ENCODE measurements at places on chromosomes 13 and 19. TPM values are rescaled to one million over a fixed set of nuclear protein-coding genes. Genes with fewer than 3 reads are reported as not detected.

Gene CLEC17A
- total RNA-seq, result not detected

Gene CEACAM3
- not detected for total RNA-seq

Gene ZBTB32
- not detected for total RNA-seq

Gene CTXN1
- 41.1 TPM for total RNA-seq

DNA sequence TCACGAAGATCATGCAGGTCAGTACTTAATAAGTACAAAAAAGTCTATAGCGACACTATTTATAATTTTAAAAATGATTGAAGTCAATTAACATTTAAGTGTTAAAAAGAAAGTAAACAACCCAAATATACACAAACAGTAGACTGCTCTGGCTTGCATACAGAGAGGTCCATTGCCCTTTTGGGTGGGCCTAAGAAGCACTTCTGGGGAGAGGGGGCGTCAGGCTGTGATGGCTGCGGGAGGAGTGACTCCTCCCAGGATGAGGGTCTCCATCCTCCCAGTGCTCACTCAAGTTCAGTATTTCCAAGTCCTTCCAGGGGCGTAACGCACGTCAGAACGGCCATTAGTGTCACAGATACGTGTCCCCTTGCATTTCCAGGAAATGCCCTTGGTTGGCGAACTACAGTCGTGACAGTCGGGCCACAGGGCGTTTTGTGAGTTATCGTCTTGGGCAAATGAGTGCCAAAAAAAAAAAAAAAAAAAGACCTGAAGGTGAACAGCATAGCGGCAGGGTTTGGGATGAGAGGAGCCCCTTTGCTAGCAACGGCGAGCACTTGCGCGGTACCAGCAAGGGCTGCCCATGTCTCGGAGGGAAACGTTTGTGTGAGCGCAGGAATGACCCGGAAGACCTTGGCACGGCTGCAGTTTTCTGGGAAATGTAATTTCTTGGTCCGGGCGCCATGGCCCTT is at the start of gene SCGB2B2:
Gene SCGB2B2 (minus strand): TSS at position 463 of the 689 bp plus-strand sequence. CDS start 82,596 bp downstream, outside the sequence.
- H3K27ac ChIP-seq, result peak within 1 kb of the TSS; percentile 95
- H3K4me1 ChIP-seq, result peaks cover 27% of the 10 kb centered on the region

- no peaks in the 10 kb centered on the region for H3K27me3 ChIP-seq
- no peak overlapping the region for H3K4me3 ChIP-seq
These were observed 88.3 kb downstream of the DHRS12 start for GRCh38 chr13:51715613-51716012.

DNA sequence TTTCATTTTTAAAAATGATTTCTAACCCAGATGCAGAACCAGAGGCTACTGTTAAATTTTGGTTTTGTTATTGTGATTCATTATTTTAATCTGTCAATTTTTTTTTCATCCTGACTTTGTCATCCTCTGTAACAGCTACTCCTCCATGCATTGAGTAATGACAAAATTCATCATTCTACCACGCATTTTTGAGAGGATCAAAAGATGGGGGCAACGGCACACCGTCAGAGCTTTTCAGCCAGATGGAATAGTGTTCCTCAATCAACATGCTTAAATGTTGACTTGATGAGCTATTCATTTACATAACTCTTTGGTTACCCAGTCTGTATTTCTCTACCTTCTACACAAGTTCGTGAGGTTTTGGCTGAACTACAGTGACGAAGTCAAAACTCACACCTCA is 486.3 kb downstream of the EFNB2 start:
- H3K27ac ChIP-seq, result no peak overlapping the region
- no peaks in the 10 kb centered on the region for H3K36me3 ChIP-seq
- H3K27me3 ChIP-seq, result no peaks in the 10 kb centered on the region
- no peak overlapping the region for H3K4me3 ChIP-seq
- no peaks in the 10 kb centered on the region for H3K4me1 ChIP-seq

DNA sequence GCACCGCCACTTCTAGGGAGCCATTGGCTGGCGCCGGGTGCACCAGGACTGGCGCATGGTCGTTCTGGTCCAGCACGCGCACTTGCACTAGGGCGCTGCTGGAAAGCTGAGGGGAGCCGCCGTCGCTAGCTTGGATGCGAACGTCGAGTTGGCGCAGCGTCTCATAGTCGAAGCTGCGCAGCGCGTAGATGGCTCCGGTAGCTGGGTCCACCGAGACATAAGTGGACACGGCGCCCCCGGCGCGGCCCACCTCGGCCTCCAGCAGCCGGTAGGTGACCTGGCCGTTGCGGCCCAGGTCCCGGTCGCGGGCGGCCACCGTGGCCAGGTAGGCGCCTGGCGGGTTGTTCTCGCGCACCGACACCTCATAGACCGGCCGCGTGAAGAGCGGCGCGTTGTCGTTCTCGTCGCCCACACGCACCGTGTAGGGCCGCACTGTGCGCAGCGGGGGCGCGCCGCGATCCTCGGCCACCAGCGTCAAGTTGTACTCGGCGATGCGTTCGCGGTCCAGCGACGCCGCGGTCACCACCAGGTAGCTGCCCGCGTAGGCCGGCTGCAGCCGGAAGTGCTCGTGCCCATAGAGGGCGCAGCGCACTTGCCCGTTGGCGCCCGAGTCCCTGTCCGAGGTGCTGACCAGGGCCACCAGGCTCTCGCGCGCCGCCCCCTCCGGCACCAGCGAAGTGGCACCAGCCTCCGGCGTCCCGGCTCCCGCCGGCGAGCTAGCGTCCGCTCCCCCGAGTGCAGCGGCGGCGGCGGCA is 1.7 kb downstream of the PCDH8 start:
- peaks cover 30% of the 10 kb centered on the region for H3K4me1 ChIP-seq
- no peak for DNase-seq
- H3K27me3 ChIP-seq, result peaks cover 8% of the 10 kb centered on the region

- H3K36me3 ChIP-seq, result no peaks in the 10 kb centered on the region
- peaks cover 27% of the 10 kb centered on the region for H3K4me1 ChIP-seq
- no peak for DNase-seq
- peaks cover 5% of the 10 kb centered on the region for H3K27me3 ChIP-seq
- H3K4me3 ChIP-seq, result peak overlapping the region; percentile 79
- H3K27ac ChIP-seq, result peak overlapping the region; percentile 62
These were observed 11.8 kb downstream of the MAST3 start for GRCh38 chr19:18109341-18109732.
